ENCODE measurements at places on chromosomes 4 and X. TPM values are rescaled to one million over a fixed set of nuclear protein-coding genes. Genes with fewer than 3 reads are reported as not detected.

GRCh38 chr4:121551881-121552280 lies 144.9 kb downstream of the ANXA5 start:
- DNase-seq: no peak

- no peak for DNase-seq
Measured at GRCh38 chr4:86496094-86497080, 97.7 kb upstream of the PTPN13 start.

Gene PAGE5
- not detected for total RNA-seq

GRCh38 chrX:43910012-43910411 lies 27.8 kb upstream of the MAOB start:
- DNase-seq: no peak

DNA sequence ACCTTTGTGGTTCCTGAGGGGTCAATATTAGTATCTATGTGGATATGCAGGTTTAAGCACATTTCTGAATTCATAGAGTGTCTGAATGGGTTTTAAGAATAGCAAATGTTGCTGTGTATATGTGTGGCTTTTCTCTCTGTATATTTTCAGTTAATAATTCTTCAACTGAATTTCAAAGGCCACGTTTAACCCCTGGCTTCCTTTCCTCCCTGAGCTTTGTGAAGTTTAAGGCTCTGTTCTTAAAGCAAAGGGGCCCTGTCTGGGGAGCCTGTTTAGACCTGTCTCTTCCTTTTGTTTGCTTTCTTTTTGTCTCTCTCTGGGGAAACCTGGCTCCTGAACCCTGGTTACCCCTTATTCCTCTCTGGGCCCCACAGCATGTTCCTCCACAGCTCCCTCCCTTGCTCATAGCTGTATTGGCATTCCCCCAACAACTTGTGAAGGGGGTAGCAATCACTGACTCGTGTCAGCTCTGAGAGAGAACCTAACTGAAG lies 139.1 kb downstream of the COL4A6 start:
- no peak for DNase-seq

GRCh38 chrX:152819732-152820131 lies 10.8 kb downstream of the CETN2 start:
- DNase-seq: no peak

GRCh38 chr4:103928370-103928769 lies 208.6 kb upstream of the TACR3 start:
- DNase-seq: no peak

Gene PPEF2
- total RNA-seq: not detected

- no peak for DNase-seq
Measured at GRCh38 chrX:14529290-14529989, at the start of gene GLRA2. Gene GLRA2 (plus strand): TSS chrX:14529536. CDS start chrX:14530058, 522 bp downstream.

DNA sequence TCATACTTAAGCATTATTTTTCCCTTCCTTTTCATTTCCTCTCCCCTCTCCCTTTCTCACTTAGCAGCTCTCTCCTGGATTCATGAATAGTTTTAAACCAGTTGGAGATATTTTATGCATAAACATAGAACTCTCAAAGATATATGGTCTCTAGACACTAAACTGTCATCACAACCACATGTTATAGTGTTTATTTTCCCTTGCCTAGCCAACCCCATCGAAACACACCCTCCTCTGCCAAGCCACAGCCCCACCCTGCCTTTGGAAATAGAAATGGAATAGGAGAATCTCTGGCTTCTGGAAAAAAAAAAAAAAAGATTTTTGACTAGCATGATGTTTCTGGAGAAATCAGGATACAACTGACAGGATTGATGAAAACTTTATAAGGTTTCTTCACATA lies 64.8 kb upstream of the RBPJ start:
- DNase-seq: no peak

GRCh38 chrX:149490100-149490499 lies 15.0 kb downstream of the IDS start:
- no peak for DNase-seq

DNA sequence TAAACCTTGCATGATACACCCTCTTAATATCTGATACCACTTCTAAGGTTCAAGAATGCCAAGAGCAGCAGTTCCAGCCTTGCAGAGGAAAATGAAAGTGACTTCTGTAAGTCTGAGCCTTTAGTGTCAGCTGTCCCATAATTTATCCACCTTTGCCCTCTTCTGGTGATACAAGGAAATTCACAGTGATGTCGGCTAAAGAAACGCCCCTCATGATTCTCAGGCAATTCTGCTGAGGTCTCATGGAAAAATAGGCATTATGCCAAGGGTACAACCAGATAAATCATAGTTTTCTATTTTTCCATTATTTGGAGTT lies 172.2 kb upstream of the CXCL13 start:
- DNase-seq: no peak

- no peak for DNase-seq
Measured at GRCh38 chrX:109843963-109844751, 111.1 kb upstream of the ACSL4 start.

GRCh38 chrX:50161127-50161526 lies 39.7 kb downstream of the AKAP4 start:
- DNase-seq: no peak

GRCh38 chr4:62394766-62395165 lies 1194.6 kb downstream of the ADGRL3 start:
- no peak for DNase-seq

GRCh38 chr4:76744241-76744921 lies 153.6 kb downstream of the SOWAHB start:
- DNase-seq: no peak
